Stimulated activated CD8-positive, alpha-beta memory T cell treated with anti-CD3 and anti-CD28 coated beads, Interleukin-15, amount 100 ng/mL, for 24 hours (primary cell): ENCODE measurements at places on chromosomes 13 and 19.
A peak's percentile ranks its signal among the peaks of the same experiment; 100 is the strongest.

DNA sequence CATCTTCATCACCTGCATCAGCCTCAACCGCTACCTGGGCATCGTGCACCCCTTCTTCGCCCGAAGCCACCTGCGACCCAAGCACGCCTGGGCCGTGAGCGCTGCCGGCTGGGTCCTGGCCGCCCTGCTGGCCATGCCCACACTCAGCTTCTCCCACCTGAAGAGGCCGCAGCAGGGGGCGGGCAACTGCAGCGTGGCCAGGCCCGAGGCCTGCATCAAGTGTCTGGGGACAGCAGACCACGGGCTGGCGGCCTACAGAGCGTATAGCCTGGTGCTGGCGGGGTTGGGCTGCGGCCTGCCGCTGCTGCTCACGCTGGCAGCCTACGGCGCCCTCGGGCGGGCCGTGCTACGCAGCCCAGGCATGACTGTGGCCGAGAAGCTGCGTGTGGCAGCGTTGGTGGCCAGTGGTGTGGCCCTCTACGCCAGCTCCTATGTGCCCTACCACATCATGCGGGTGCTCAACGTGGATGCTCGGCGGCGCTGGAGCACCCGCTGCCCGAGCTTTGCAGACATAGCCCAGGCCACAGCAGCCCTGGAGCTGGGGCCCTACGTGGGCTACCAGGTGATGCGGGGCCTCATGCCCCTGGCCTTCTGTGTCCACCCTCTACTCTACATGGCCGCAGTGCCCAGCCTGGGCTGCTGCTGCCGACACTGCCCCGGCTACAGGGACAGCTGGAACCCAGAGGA is 2.6 kb downstream of the P2RY11 start:
- DNase-seq: no peak

- no peak for DNase-seq
Observed at GRCh38 chr19:34459614-34460013, 21.9 kb upstream of the WTIP start.

DNA sequence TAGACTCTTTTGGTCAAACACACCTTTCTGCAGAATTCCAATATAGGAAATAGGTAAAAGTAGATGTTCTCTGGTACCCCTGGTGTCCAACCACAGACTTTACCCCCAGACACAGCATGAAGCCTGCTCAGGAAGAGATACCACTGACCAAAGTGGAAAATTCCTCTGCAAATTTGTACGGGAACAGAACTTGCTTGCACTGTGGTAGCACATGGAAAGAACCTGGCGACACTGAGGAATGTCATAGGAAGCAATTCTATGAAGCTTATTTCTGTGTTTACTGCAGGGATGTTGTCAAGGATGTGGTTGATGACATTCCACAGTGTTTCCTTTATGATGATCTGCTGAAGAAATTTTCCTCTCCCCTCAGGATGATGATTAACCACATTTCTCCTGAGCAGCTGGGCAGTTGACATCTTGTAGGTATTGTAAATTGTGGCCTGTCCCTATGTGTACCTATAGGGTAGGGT is 48.9 kb upstream of the TNFSF11 start:
- no peak for DNase-seq

GRCh38 chr19:45160870-45161737 is at the start of gene NKPD1:
Gene NKPD1, minus strand, starts transcription at chr19:45160982. Its CDS starts 832 bp downstream, at chr19:45160150.
- DNase-seq: no peak

DNA sequence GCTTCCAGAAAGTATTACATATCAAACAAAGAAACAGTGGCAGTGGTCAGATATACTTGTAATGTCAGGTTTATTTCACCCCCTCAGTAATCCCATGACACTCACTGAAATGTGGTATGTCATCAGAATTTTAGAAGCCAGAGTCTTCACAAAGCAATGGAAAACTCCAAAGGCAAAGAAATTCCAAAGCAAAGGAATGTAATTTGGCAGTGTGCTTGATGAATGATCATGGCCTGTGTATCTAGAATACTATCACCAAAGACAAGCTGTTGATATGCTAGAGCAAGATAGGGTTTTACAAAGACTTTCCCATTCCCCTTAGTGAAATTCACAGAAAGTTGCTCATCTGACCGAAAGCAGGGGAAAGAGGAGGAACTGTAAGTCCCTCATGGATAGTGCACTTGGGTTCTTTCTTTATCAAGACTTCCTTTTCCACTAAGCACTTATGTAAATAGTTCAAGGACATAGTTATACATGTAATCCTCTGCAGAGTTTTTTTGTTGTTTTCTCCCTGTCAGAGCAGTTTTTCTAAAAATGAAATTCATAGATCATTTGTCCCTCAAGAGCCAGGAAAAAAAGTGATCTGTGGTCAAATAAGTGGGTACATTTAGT is 243.4 kb downstream of the NHLRC3 start:
- DNase-seq: no peak

GRCh38 chr19:54390942-54391577 is 24.2 kb upstream of the TTYH1 start:
- peak; percentile 19 for DNase-seq

GRCh38 chr13:28282451-28282850 is 144.1 kb downstream of the PAN3 start:
- DNase-seq: no peak

- no peak for DNase-seq
Observed at GRCh38 chr19:31351855-31352195, 2.6 kb upstream of the TSHZ3 start.

DNA sequence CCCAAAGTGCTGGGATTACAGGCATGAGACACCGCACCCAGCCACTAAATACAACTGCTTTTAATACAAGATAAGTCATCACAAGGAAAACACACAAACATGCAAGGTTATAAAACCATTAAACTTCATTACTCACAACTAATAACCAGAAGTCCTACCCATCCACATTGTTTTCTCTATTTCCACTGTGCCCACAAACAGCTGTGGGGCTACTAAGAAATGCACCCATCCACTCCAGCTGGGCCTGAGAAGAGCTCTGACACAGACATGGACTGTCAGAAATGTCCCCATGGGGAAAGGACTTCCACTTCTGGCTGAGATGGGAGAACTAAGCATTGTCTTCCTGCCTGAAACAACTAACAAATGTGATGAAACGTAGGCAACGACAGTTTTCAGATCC is 17.2 kb downstream of the SAFB2 start:
- no peak for DNase-seq

DNA sequence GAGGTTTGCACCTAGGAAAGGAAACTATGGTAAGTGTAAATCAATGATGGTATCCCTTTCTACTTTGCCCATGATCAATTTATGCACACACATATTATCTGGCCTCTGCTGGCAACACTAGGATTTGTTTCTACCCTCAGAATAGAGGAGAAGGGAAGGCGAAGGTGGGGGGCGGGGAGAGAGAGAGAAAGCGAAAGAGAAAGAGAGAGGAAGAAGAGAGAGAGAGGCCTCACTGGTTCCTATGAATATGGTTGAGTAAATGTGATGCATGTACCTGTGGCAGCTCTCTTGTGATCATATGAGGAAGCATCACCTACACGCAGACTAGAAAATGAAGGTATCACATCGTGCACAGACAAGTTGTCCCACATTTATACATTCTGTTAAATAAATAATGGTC is 882.0 kb upstream of the SLITRK6 start:
- DNase-seq: no peak

GRCh38 chr13:42405665-42406390 is 133.9 kb downstream of the AKAP11 start:
- no peak for DNase-seq

DNA sequence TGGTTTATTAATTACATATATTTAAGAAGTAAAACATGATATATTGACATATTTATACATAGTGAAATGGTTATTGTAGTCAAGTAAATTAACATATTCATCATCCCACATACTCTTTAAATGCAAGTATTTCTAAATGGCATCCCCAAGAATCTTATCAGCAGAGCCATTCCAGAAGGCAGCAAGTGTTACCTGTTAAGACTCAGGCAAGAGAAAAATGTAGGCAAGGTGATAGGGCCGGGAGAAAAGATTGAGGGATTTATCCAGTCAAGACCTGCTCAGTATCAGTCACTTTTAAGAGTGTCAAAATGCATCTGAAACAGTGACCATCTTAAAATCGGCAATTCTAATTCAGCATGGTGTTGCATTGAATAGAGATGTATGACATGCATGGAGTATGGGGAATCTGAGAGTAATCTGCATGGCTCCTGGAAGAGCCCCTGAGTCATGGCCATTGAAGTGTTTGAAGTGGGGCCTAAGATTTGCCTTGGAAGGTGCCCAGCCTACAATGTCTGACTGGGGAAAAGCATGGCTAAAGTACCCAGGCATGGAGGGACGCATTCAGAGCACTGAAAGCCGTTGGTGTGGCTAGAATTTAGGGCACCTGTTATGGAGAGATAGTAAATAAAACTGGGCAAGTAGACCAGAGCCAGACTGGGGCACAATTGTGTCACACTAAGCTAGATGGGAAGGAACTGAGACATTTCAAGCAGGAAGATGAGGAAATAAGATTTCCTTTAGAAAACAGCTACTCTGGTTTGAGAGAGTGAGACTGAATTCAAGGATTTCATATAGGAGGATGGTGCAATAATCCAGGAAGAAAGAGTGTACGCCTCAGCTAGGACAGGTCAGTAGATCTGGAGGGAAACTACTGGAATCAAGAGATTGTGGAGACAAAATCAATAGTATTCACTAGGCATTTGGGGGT is 25.0 kb upstream of the C1QTNF9B start:
- DNase-seq: no peak

DNA sequence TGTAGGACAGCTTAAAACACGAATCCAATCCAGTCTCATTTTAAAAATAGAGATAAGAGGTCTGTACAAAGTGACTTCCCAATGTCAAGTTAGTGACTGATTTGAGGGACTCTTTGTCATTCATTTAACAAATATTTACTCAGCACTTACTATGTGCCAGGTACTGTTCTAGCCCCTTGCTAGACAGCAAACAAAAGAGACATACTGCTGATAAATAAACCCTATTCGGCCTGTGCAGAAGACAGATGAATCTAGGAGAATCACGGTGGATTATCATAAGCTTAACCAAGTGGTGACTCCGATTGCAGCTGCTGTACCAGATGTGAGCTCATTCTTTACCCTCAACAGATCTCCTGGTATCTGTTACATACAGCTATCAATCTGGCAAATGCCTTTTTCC is 6.4 kb upstream of the ELF1 start:
- DNase-seq: no peak

- DNase-seq: no peak
Observed at GRCh38 chr13:91353494-91353893, 6.0 kb downstream of the MIR17HG start.

- peak; percentile 28 for DNase-seq
Observed at GRCh38 chr13:46321494-46322225, 65.4 kb downstream of the RUBCNL start.

DNA sequence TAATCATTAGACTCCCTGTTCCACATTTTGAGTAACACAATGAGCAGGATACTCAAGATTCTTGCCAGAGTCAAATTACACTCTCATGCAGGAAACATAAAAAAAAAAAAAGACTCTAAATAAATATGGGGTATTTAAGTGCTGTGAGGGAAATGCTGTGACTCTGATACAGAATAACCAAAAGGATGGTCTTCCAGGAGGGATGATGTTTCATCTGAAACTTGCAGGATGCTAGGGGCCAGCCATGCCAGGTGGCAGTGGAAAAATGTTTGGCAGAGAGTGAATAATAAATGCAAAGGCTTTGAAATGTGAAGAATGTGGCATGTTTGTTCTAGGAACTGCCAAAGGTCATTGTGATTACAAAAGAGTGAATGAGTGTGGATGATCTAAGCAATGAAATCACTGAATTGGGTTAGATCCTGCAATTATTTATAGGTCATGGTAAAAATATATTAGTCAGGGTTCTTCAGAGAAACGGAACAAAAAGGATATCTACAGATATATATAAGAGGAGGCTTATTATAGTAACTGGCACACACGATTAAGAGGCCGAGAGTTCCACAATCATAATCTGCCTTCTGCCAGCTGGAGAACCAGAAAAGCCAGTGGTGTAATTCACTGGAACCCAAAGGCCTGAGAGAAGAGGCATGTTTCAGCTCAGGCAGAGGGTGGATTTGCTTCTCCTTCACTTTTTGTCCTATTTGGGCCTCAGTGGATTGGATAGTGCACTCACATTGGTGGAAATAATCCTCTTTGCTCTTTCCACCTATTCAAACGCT is 1832.8 kb upstream of the MIR17HG start:
- no peak for DNase-seq

DNA sequence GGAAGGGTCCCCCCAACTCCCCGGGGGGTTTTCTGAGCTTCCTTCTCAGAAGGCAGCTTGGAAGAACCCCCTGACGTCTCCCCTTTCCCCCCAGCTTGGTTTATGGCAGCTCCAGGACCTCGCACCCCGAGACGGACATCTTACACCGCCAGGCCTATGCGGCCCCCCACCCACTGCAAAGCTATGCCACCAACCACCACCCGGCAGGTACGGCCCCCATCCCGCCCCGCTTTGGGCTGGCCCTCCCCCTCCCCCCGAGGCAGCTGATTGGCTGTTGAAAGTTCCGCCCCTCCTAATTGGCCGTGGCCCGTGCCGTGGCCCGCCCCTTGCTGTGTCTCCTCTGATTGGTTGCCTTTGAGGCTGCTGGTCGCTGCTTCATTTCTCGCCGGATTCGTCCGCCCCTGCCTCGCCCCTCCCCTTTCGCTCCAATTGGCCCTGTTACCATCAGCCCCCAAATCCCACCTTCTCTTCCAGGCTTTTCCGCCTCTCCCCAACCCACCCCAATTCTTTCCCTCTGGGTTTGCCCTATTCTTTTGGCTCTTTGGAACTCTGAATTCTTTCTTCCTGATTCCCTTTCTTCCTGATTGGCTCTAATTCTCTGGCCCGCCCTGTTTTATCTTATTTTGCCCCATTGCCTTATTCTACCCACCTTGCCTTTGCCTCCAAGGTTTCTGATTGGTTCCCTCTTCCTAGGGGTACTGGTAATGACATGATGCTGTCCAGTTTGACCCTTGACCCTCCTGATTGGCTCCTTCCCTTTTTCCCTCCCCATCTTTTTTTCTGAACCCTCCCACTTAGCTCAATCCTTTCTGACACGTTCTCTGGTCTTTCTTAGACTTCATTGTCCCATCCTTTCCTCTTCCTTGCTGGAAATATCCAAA is 2.5 kb downstream of the PRR12 start:
- DNase-seq: peak; percentile 80
